ENCODE measurements at places on chromosomes 1 and 21. TPM values are rescaled to one million over a fixed set of nuclear protein-coding genes. Genes with fewer than 3 reads are reported as not detected.

Gene OVAAL
- not detected for polyA plus RNA-seq

Gene C21orf91
- 21.1 TPM for polyA plus RNA-seq

Gene RNU1-4
- not detected for polyA plus RNA-seq

Gene OR2T11
- not detected for polyA plus RNA-seq

GRCh38 chr1:50774759-50775351 lies 185.2 kb downstream of the FAF1 start:
- peak; percentile 14 for DNase-seq

Gene GBP6
- polyA plus RNA-seq = 0.53 TPM

DNA sequence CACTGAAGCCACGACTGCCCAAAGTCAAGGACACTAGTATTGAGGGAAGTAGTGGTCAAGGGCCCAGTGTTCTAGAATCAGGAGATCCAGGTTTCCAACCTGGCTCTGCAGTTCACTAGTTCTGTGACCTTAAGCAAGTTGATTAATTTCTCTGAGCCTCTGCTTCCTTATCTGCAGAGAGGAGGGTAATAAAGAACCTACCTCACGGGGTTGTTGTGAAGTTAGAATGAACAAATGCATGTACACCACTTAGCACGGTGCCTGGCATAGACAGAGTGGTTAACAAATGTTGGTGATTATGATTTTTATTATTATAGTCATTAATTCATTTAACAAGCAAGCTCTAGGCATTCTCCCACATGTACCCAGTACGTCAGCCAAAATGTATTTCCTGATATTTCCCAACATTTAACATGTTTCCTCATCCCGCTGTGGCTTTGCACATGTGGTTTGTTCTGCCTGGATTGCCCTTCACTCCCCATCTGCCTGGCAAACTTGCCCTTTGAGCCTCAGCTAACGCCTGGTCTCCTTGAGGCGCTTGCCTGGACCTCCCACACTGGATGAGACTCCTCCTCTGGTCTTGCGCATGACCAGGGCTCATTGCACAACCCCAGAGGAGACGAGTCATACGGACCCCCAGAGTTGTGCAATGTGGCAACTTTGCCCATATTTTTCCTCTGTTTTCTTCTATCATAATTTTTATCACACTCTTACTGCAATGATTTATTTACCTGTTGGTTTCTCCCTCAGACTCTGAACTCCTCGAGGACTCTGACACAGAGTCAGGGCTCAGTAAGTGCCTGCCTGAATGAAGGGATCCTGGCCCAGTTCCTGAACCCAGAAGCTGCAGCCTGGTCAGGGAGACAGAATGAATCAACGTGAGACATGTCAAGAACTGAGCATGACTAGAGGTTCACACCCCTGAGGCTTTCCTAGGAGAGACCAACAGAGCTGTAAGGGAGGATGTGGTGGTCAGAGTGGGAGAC lies 20.7 kb upstream of the MFSD2A start:
- DNase-seq = peak; percentile 67

GRCh38 chr1:43531107-43531905 lies 623 bp downstream of the PTPRF start:
- no peak for DNase-seq

Gene KCNK1
- 5.3 TPM for polyA plus RNA-seq

- no peak for DNase-seq
Observed at GRCh38 chr1:209733409-209734192, 22.3 kb upstream of the TRAF3IP3 start.

DNA sequence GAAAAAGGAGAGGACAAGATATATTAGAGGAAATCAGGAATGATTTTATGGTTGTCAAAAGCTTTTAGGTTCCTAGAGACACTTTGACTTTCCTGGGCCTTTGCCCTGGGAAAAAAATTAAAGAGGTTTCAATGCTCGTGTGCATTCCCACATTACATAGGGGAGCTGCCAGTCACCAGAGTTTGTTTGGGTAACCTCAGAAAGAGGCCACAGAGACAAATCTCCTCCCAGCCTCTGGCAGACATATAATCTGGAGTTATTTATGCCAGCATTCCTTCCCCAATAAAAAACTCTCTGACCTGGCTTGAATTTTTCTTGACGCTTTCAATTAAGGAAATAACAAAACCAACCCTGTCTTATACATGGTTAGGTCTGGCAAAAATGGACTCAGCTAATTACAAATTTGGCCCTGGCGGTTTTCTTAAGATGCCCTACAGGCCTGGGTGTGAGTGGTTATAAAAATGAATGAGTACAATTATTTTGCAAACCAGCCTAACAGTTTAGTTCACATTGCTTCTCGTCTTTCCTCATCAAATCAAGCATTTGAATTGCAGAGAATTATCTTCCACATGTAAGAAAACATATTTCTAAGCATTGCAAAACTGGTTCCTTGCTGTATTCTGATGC lies 63.7 kb downstream of the WLS start:
- DNase-seq = no peak

DNA sequence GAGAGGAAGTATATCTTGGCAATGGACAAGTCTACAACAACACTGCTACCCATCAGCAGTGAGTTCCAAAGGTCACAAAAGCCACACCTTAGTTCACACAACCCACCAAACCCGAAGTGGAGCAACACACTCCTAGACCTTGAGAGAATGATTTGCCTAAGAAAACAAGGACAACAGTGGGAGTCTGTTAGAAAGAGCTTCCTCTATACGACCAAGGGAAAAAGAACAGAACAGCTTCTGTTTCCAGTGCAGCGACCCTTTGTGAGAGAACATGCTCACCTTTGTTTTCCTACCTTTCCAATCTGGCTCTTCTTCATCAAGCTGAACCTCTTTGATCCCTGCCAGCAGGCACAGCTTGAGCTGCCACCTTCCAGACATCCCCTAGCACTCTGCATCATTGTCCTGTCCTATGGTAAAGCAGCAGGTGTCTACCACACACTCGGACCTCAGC lies 56.7 kb upstream of the PALMD start:
- no peak for DNase-seq

DNA sequence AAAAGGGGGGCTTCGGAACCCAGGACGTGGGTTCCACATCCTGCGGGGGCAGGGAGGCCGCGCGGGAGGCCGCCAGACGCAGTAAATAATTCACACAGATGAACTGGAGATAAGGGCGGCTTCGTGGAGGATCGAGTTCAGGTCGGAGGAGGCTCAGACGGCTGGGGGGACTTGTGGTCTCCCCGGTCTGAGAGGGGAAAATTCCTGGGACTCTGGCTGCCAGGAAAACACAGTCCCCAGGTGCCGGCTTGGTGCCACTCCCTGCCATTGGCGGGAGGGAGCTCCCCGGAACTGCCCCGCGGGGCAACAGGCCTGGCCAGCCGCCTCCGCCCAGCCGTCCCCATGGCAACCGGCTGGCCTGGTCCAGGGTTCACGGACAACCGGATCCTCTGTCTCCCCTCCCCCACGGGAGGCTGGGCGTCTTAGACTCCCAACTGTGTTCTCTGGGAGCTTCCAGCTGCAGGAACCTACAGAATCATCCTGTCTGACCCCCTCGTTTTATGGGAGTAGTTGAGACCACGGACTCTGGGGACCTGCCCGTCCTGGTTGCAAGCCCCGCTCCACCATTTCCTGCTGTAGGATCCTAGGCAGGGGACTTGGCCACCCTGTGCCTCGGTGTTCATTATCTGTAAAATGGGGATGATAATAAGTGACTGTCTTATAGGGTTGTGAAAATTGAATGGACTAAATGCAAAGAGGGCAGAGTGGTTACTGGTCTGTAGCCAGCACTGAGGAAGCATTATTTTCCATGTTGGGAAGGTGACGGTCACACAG lies 9.6 kb downstream of the CAMK2N1 start:
- DNase-seq = no peak

Measured in right lung (tissue), 10 donors.